ENCODE measurements at places on chromosomes 11 and 22. TPM values are rescaled to one million over a fixed set of nuclear protein-coding genes. Genes with fewer than 3 reads are reported as not detected.

DNA sequence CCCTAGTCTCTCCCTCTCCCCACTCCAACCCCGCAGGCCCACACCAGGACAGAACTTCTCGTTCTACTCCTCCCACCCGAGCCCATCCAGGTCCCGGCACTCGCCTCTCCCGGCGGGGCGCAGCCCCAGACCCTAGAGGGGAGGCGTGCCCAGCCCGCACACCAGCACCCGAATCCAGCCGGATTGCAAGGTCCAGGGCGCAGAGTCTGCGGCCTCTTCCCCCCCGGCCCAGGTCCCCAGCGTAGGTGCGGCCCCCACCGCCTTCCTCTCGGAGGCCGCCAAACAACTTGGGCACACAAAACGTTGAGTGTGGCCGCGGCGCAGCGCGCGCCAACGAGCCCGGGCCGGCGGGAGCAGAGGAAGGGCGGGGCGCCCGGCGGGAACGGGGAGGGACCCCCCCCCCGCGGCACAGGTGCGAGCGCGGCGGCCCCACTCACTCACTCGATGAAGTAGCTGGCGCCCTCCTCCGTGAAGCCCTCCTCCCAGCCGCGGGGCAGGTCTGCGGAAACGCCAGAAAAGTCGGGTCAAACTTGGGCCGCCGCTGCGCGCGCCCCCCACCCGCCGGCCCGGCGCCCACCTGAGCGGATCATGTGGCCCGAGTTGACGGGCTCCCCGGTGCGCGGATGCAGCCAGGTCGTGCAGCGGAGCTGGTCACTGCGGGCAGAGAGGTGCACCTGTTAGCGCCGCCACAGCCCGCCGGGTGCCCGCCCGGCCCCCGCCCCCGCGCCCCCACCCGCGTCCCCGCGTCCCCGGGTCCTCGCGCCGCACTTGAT, 480 bp downstream of the PLEKHA7 start:
- H3K4me3 ChIP-seq, result no peak overlapping the region
- H3K27me3 ChIP-seq, result peaks cover 26% of the 10 kb centered on the region
- no peaks in the 10 kb centered on the region for H3K4me1 ChIP-seq
- H3K36me3 ChIP-seq, result no peaks in the 10 kb centered on the region

IGSF22 gene
- total RNA-seq, result under 0.01 TPM

GRCh38 chr11:47863189-47863897, 15.2 kb upstream of the NUP160 start:
- H3K27ac ChIP-seq, result peak overlapping the region; percentile 83
- DNase-seq, result peak; percentile 73
- H3K4me1 ChIP-seq, result peaks cover 11% of the 10 kb centered on the region
- H3K36me3 ChIP-seq, result no peaks in the 10 kb centered on the region
- H3K4me3 ChIP-seq, result peak overlapping the region; percentile 26

GRCh38 chr11:104531075-104531474, 367.1 kb upstream of the PDGFD start:
- H3K4me3 ChIP-seq, result no peak overlapping the region
- DNase-seq, result peak; percentile 6

GRCh38 chr11:72534371-72535193, 100.3 kb upstream of the CLPB start:
- H3K4me3 ChIP-seq, result no peak overlapping the region
- no peaks in the 10 kb centered on the region for H3K36me3 ChIP-seq
- no peak overlapping the region for H3K27ac ChIP-seq
- H3K4me1 ChIP-seq, result no peaks in the 10 kb centered on the region

DNA sequence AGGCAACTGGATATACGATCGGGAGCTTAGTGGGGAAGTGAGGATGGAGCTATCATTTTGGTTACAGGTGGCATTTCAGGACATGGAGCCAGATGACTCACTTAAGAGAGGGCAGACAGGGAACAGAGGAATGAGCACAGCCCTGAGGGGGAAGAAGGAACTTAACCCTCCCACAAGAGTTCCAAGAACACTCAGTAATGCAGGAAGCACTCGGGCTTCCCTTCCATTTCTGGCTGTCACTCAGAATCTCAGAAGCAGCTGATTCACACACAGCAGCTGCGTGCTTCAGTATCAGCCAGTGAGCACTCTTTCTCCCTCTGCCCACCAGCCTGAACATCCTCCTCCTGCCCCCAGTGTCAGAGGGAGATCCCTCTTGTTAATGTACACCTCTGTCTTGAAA, 34.8 kb downstream of the EFCAB6 start:
- no peaks in the 10 kb centered on the region for H3K4me1 ChIP-seq
- no peak overlapping the region for H3K4me3 ChIP-seq
- no peaks in the 10 kb centered on the region for H3K36me3 ChIP-seq
- no peaks in the 10 kb centered on the region for H3K27me3 ChIP-seq

DNA sequence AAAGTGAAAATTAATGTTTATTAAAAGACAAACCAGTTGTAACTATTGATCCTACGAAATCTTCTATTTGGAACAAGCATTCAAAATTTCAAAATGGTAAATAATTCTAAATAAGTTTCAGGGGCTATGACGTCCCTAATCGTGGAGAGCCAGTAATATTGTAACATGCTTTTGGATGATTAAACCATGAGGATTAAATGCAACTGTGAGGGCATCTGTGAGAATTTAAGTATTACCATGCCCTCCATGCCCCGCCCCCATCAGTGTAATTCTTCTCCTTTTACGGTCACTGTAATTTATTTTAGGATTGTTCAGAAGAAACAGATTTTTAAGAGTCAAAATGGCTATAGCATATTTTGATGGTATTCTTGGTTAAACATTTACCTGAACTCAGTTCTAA, 133.2 kb downstream of the APOL5 start:
- no peak overlapping the region for H3K27ac ChIP-seq
- no peak overlapping the region for H3K4me3 ChIP-seq
- no peaks in the 10 kb centered on the region for H3K36me3 ChIP-seq
- DNase-seq, result no peak
- H3K4me1 ChIP-seq, result no peaks in the 10 kb centered on the region
- H3K27me3 ChIP-seq, result no peaks in the 10 kb centered on the region

NLRP14 gene
- total RNA-seq, result 0.17 TPM

LAMTOR1 gene
- total RNA-seq, result 90.3 TPM

C11orf21 gene
- total RNA-seq, result not detected

GPHA2 gene
- total RNA-seq, result not detected

POU2AF1 gene
- not detected for total RNA-seq

TSKU gene
- 5.0 TPM for total RNA-seq

DNA sequence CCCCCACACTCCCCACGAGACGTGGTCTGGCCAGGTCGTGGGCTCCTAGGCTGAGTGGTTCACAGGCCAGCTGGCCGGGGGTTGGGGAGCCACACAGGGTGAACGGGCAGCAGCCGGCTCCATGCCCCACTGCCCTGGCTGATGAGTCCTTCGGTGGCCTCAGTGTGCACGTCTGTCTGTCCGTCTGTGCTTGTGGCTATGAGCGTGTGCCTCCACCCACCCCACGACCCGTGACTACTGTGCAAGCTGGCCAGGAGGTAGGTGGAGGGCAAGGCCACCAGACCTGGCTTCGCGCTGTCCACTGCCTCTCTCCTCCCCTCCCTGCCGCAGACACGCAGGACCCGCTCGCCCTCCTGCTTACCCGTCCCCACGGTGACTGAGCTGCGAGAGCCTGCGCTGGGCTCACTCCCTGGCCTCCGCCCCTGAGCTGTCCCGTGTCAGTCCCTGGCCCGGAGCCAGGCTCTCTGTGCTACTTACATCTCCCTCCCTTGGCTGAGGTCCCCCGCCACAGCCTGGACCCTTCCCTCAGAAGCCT, 14.1 kb downstream of the CSDC2 start:
- peaks cover 10% of the 10 kb centered on the region for H3K4me1 ChIP-seq
- no peak overlapping the region for H3K27ac ChIP-seq
- H3K27me3 ChIP-seq, result no peaks in the 10 kb centered on the region
- H3K36me3 ChIP-seq, result peaks cover 22% of the 10 kb centered on the region
